Mammary microvascular endothelial cell (primary cell): ENCODE measurements at places on chromosomes 6 and 20. TPM values are rescaled to one million over a fixed set of nuclear protein-coding genes. Genes with fewer than 3 reads are reported as not detected.

Gene NKX2-4
- total RNA-seq: not detected in 2 replicates

Gene HLA-DQA2
- total RNA-seq: not detected in 2 replicates

Gene MDFI
- total RNA-seq: 19.5 and 22.5 TPM in 2 replicates

Gene SIRPB1
- total RNA-seq: 0.80 TPM in 1 of 2 replicates, not detected in the other
